Stimulated activated CD4-positive, alpha-beta T cell treated with anti-CD3 and anti-CD28 coated beads, TNF-alpha, amount 100 ng/mL, for 1 hour (primary cell): ENCODE measurements at places on chromosomes 12 and 14.

- no peak for DNase-seq
Measured at GRCh38 chr14:68695326-68695768, 97.5 kb downstream of the ZFP36L1 start.

DNA sequence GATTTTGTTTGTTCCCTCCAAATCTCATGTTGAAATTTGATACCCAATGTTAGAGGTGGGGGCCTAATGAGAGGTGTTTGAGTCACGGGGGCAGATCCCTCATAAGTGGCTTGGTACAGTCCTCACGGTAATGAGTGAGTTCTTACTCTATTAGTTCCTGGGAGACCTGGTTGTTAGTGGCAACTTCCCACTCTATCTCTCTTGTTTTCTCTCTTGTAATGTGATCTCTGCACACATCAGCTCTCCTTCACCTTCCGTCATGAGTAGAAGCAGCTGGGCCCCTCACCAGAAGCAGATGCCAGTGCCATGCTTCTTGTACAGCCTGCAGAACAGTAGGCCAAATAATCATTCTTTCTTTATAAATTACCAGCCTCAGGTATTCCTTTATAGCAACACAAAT, 29.6 kb upstream of the KCNK10 start:
- DNase-seq = no peak

GRCh38 chr14:105279642-105280361, 21.0 kb downstream of the BRF1 start:
- no peak for DNase-seq

GRCh38 chr14:90405755-90406154, 8.9 kb downstream of the CALM1 start:
- no peak for DNase-seq

- DNase-seq = no peak
Measured at GRCh38 chr14:69460093-69460701, 24.3 kb upstream of the PLEKHD1 start.

DNA sequence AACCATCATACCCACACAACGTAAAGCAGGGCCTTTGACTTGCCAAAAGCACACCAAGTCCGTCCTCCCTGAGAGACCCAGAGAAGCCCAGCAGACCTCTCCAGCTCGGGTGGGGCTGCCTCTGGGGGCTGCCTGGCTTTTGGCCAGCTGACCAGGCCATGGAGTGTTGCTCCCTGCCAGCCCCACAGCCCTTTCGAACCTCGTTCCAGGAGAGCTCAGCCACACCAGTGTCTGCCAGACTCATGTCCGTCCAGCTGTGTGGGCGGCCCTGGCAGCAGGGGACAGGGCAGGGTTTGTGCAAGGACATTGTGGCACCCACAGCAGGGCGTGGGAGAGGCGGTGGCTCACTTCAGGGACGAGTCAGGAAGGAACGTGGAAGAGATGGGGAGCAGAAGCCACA, 22.6 kb upstream of the IRF2BPL start:
- no peak for DNase-seq

DNA sequence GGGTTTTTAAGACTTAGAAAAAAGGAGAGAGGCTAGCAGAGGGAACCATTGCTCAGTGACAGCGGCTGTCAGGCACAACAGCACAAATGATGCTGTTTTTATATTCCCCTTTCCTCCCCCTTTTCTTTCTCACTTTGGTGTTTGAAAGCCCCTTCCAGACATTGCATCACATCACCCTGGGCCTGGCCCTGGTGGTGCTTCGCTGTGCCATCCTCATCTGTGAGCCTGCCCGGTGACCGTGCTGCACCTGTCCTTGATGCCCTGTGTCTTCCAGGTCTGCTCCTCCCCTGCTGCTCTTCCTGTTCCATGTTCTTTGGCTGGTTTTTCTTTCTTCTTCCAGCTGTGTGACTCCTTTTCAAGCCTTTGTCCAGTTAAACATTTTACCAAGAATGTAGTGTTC, 24.8 kb downstream of the KLC1 start:
- DNase-seq = no peak

DNA sequence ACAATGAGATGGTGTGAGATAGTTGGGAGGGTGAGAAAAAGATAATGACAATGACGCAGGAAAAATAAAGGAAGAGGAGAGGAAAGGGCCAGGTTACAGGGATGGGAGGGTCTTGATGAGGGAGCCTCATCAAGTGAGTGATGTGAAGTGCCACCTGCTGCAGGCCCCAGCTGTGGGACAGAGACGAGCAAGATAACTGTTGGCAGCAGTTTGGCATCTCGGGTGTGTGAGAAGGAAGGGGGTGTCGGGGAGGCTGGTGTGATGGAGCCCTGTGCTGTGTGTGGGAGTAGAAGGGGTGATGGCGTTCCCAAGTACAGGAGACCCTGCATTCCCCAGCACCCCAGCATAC, 11.4 kb upstream of the TAC3 start:
- no peak for DNase-seq

DNA sequence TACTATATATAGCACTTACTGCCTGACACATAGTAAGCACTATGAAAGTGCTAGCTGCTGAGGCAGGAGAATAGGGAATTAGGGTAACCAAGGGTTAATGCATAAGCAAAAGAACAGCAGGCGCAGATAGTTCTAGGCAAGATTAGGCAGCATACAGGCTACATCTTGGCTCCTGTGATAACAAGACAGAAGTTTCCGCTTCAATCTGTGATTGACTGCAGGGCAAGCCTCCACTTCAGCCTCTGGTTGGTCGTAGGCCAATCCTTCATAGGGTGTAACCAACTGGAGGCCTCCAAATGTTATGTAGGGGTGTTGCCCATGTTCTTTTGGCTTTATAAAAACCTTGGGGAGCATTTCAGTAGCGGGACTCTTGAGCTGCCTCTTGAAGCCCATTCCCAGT, 46.9 kb downstream of the KLHL28 start:
- no peak for DNase-seq

DNA sequence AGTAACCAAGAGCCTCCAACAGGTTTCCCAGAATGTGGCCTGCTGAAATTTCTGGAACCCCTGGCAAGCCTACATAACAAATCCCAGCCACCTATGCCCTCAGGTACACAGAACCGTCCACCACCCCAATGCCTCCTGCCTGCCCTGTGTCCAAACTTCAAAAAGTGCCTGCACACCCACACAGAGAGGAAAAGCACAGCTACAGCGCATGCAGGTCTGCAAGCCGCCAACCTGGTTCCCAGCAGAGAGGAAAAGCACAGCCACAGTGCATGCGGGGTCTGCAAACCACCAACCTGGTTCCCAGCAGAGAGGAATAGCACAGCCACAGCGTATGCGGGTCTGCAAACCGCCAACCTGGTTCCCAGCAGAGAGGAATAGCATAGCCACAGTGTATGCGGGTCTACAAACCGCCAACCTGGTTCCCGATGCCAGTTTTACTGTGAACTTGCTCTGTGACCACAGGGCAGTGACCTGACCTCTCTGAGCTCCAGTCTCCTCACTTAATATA, 113.5 kb downstream of the SCARB1 start:
- DNase-seq = no peak

DNA sequence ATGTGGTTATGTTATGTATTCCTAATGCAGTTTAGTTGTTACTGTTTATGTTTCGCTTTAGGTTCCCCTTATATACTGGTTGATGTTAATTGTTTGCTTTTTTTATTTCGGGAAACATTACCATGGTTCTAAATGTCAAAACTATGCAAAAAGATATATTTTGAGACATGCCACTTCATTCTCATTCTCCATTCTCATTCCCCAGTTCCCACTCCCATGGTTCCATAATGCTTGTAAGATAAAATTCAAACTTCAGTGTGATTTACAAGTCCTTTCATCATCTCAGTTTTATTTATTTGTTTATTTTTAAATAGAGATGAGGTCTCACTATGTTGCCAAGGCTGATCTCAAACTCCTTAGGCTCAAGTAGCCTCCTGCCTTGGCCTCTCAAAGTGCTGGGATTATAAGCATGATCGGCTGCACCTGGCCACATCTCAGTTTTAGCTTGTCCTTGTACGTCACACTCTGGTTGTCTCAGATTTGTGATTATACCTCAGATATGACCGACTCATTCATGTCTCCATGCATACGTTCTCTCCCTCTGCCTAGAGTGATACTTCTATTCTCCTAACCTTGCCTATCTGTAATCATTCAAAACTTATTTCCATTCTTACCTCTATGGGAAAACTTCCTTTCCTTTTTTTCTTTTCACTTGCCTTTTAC, 407.8 kb upstream of the RGS6 start:
- no peak for DNase-seq

GRCh38 chr12:9649532-9649940, 20.0 kb upstream of the CLEC2D start:
- no peak for DNase-seq

DNA sequence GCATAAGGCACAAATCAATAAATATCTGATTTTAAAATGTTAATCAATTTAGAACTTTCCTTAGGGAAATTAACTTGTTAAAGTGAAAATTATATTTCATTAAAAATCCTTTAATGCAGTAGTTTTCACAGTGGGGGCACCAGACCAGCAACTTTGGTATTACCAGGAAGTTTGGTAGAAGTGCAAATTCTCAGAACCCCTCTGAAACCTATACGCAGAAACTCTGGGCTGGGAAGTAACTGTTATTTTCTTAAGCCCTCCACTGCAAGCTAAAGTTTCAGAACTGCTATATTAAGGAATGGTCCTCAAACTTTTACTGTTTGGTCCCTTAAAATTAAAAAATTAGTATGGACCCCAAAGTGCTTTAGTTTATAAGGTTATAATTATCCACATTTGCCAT, 35.7 kb downstream of the GNPTAB start:
- no peak for DNase-seq

- no peak for DNase-seq
Measured at GRCh38 chr12:52389313-52390207, 4.1 kb upstream of the KRT84 start.
